ENCODE measurements at places on chromosomes 5 and 9.

- no peak for DNase-seq
These were observed 100.8 kb downstream of the COL23A1 start for GRCh38 chr5:178489271-178489976.

DNA sequence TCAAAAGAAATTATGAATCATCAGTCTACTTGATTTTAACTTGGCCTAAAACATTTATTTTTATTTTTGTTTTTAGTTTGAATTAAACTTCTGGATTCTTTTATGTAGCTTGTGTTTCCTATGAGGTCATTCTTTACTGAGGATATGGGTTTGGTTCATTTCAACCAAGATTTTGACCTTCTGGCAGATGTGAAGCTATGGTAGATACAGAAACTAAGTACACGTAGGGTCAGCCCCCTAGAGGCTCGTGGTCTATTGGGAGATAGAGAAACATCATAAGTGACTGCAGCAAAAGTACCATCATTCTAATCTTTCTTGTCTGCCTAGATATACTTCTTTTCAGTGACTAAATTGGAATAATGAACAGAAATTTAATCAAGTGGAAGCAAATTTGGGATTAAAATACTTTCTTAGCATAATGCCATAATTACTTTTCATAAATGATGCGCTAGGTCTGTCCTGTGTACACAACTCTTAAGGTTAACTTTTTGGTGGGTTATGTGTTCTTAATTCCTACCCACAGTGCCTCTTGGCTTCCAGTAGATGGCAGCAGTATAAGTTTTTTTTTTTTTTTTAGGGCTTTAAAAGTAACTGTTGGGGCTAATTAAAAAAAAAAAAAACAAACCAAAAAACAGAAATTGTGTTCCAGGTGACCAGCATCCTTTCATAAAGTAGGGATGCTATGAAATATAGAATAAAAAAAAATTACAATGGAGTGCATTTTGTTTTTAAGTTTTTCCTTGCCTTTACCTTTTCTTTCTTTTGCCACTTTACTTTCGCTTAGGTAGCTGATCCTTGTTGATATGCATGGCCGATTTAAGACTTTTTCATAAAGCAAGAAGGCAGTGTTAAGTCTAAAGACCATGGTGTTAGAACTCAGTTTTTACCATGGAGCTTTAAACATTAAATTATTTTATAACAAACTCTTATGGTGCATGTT, 49.9 kb downstream of the LRRTM2 start:
- DNase-seq = no peak

DNA sequence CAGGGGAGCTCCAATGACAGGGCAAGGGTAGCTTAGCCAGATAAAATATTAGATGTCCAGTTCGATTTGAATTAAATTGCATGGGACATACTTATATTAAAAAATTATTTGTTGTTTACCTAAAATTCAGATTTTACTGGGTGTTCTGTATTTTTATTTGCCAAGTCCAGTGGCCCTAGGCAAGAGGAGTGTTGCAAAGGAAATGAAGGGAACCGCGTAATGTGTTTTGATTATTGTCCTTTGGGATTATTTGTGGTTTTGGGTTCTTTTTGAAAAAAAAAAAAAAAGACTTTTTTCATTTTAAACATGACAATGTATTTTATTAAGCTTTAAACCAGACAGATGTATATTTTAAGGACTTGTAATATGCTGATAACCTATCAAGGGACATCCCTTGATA, 179.3 kb downstream of the C9orf152 start:
- DNase-seq = no peak

- DNase-seq = peak; percentile 23
These were observed 2.5 kb downstream of the PTGES2 start for GRCh38 chr9:128124873-128125579.

DNA sequence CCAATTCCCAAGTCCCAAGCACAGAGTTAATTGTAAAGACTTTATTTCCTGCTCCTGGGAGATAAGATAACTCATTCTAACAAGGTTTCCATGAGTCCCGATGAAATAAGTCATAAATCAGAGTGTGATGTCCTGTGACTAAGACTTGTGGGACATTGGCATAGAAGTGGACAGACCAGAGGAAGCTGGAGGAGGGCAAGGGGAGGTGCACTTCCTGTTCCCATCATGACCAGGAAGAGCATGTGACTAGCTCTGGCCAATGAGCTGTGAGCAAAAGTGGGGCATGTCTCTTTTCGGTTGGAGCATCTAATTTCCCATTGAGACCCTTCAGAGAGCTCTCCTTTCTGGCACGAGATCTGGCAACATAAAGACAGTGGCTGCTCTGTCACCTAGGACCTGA, 100.4 kb downstream of the ZNF354C start:
- peak; percentile 10 for DNase-seq

GRCh38 chr5:179371681-179372680, 26.7 kb upstream of the ADAMTS2 start:
- peak; percentile 29 for DNase-seq

DNA sequence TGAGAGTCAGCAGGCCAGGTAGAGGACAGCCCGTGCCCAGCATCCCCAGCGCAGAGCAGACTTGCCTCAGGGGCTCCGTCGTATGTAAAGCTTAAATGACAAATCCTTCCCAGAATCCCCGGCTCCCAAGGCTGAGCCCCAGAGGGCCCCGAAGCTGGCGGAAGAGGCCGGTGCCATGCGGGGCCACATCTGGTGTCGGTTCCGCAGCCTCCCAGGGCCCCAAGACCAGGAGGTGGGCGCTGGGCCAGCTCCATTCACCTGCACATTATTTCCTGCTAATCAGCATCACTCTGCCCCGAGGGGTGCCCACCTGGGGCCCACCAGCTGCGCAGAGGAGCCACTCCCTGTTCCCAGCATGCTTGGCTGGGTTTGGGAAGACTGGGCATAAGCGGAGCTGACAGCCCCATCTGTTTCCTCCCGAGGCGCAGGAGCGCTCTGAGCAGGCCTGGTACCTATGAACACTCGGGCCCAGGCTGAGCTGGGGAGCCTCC, 124.0 kb upstream of the PPP1R26 start:
- no peak for DNase-seq

- DNase-seq = no peak
These were observed 81.7 kb downstream of the MYO10 start for GRCh38 chr5:16854351-16854750.

- peak; percentile 17 for DNase-seq
These were observed 954 bp downstream of the TBCA start for GRCh38 chr5:77774981-77775789.

GRCh38 chr5:88833371-88834130, 49.4 kb downstream of the MEF2C start:
- peak; percentile 20 for DNase-seq

GRCh38 chr9:69731348-69731747, 28.5 kb downstream of the PTAR1 start:
- no peak for DNase-seq

DNA sequence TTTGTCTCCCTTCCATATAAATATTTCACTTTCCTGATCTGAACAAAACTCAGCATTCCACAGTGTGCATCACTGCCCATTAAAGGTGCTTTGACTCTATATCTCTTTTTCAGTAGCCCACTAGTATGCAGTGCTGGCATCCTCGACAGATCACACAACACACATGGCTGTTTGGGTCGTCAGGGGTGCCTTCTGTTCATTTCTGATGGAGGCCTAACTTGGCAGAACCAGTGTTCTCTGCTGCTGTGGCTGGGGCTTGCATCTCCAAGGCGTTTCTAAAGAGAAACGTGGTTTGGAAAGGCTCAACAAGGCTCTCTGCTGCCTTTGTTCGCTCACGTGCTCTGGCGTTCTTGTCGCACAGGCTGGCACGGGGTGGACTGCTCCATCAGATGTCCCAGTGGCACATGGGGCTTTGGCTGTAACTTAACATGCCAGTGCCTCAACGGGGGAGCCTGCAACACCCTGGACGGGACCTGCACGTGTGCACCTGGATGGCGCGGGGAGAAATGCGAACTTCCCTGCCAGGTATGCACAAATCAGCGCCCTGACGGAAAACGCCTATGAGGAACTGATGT, 97.7 kb upstream of the PRRC1 start:
- DNase-seq = no peak

- DNase-seq = peak; percentile 84
These were observed 10.0 kb downstream of the TCF7 start for GRCh38 chr5:134124289-134125038.

DNA sequence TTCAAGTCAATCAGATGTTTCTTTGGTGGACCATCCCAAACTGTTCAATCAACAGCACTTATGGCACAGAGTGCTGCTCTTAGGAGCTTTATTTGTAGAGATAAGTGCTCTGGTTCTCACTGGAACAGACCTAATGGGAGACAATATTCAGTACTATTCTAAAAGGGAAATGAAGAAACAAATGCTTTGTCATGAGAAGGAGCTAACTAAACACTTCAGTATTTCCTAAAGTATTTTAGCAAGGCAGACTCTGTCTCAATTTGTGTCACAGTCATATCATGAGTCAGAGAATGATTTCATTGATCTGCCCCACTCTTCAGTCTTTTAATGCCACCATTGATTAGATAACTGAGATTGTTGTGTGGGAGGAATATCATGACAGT, 175.3 kb downstream of the SLF1 start:
- DNase-seq = peak; percentile 46

DNA sequence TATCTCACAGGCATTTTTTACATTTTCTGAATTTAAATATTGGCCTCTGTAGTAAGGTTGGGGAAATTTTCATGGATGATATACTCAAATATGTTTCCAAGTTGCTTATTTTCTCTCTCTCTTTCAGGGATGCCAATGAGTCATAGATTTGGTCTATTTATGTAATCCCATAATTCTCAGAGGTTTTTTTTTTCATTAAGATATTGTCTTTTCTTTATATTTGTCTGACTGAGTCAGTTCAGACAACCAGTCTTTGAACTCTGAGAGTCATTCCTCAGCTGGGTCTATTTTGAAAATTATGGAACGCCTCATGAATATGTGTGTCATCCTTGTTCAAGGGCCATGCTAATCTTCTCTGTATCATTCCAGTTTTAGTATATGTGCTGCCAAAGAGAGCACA, 223.2 kb downstream of the PCSK1 start:
- DNase-seq = peak; percentile 84

GRCh38 chr9:118595719-118596305, 773.4 kb downstream of the BRINP1 start:
- DNase-seq = peak; percentile 59

GRCh38 chr9:131651599-131651998, 88.3 kb downstream of the RAPGEF1 start:
- peak; percentile 60 for DNase-seq

DNA sequence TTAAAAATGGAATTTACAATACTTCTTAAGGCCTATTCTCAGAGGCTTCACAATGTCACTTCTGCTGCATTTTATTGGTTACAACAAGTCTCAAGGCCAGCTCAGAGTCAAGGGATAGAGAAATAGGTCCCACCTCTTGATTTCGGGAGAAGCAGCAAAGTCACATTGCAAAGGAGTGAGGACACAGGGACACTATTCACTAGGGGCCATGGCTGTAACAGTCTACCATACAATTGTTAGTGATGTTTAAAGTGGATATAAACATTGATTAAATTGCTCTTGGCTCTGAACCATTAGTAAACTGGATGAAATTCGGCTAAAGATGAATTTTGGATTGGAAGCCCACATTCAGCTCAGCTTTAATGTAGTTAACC, 21.7 kb upstream of the CMBL start:
- DNase-seq = peak; percentile 31

GRCh38 chr5:124892185-124892848, 145.9 kb upstream of the ZNF608 start:
- DNase-seq = no peak

DNA sequence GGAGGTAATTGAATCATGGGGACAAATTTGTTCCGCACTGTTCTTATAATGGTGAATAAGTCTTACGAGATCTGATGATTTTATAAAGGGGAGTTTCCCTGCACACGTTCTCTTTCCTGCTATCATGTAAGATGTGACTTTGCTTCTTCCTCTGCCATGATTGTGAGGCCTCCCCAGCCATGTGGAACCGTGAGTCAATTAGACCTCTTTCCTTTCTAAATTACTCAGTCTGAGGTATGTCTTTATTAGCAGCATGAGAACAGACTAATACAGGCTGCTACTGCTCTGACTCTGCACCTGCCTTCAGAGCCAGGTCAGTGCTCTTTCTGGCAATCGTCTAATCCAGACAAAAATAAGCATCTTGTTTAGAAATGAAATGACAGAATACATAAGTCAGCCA, 479.2 kb upstream of the TUSC1 start:
- DNase-seq = no peak

DNA sequence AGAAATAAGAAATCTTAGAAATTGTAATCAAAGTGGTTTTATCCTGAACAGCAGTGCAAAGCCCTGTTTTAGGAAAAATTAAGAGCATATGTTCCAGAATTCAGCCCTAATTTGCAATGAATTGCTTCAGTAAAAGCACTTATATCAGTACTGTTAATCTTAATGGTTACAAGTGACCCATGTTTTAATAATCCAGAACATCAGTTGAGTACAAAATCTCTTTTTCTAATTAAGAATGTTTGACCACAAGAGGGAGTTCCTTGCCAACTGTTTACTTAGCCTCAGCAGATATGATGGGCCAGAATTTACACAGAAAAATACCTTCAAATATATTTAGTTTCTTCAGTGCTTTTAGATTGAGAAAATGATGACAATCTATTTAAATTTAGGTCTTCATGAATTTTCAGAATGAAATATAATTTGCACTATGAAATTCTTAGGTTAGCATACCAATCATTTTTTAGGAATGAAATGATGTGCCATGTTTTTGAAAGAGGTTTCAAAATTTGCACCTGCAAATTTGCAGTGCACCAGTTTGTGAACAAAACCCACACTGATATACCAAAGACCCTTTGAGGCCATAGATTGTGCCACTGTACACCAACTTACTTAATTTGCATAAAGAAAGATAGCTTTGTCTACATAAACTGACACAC, 926.3 kb upstream of the ARRDC3 start:
- DNase-seq = peak; percentile 38

DNA sequence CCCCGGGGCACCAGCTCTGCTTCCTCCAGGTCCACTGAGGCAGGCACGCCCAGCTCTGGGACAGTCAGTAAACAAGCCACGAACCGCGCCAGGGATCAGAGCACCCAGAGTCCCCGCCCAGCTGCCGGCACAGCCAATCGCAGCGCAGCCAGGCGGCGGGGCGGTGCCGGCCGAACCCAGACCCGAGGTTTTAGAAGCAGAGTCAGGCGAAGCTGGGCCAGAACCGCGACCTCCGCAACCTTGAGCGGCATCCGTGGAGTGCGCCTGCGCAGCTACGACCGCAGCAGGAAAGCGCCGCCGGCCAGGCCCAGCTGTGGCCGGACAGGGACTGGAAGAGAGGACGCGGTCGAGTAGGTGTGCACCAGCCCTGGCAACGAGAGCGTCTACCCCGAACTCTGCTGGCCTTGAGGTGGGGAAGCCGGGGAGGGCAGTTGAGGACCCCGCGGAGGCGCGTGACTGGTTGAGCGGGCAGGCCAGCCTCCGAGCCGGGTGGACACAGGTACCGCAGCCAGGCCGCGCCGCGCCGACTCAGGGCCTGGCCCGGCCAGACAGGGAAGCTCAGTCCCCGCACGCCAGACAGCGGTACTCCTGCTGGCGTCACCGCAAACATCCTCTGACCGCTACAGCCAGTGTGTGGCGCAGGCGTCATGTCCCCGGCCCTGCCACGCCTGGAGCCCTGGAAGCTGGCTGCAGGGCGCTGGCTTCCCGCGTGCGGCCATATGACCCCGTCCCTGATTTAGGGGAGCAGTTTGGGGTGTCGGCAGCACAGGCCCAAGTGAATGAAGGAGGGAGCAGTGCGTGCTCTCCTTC, at the start of gene CTSL:
TSS of gene CTSL (plus strand) at position 220 of the 810 bp plus-strand sequence. CDS start 1,485 bp downstream, outside the sequence.
- peak; percentile 82 for DNase-seq

GRCh38 chr5:90792725-90793124, 234.1 kb downstream of the ADGRV1 start:
- no peak for DNase-seq

GRCh38 chr9:37944671-37945481, 40.9 kb upstream of the SLC25A51 start:
- DNase-seq = peak; percentile 57

All from HFFc6 (cell line).